Stimulated activated CD4-positive, alpha-beta T cell treated with anti-CD3 and anti-CD28 coated beads, TNF-alpha, amount 100 ng/mL, for 48 hours (primary cell): ENCODE measurements at places on chromosomes 12 and 14.

- DNase-seq: no peak
These were observed 15.8 kb upstream of the ANKRD9 start for GRCh38 chr14:102525219-102525928.

DNA sequence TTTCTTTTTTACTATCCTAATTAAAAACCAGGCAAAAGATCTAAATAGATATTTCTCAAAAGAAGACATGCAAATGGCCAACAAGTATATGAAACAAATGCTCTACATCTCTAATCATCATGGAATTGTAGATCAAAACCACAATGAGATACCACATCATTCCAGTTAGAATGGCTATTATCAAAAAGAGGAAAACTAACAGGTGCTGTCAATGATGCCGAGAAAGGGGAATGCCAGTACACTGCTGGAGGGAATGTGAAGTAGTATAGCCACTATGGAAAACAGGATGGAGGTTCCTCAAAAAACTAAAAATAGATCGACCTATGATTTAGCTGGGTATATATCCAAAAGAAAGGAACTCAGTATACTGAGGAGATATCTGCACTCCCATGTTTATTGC lies 39.0 kb upstream of the C12orf75 start:
- DNase-seq: no peak

DNA sequence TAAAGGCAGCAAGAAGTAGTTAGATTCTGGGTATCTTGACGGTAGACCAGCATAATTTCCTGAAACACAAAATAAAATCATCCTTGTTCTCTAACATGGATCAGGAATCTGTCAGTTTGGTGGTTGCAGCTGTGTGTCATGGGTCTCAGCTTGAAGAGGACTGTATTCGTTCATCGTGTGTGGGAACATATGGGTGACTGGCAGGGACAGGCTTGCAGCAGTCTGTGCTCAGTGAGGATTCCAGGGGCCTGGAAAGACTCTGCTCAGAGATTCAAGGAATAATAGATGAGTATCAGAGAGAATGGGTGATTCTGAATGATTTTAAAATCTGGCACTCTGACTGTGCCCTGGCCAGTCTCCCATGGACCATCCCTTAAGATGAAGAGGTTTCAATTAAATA lies 421.6 kb downstream of the APAF1 start:
- no peak for DNase-seq

DNA sequence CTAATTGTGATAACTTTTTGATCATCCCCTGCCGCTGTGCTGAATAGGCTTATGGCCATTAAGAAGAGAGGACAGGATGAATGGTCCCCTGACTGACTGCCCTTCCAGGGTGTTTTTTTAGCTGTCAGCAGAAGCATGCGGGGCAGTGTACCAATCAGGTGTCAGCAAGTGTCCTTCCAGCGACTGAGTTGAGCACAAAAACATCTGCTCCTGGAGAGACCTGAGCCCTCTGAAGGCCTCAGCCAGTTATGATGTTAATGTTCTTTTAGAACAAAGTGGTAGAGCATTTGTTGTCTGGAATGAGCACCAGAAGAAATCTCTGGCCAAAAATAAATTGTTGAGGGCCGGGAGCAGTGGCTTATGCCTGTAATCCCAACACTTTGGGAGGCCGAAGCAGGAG lies 37.5 kb downstream of the P2RX7 start:
- no peak for DNase-seq

DNA sequence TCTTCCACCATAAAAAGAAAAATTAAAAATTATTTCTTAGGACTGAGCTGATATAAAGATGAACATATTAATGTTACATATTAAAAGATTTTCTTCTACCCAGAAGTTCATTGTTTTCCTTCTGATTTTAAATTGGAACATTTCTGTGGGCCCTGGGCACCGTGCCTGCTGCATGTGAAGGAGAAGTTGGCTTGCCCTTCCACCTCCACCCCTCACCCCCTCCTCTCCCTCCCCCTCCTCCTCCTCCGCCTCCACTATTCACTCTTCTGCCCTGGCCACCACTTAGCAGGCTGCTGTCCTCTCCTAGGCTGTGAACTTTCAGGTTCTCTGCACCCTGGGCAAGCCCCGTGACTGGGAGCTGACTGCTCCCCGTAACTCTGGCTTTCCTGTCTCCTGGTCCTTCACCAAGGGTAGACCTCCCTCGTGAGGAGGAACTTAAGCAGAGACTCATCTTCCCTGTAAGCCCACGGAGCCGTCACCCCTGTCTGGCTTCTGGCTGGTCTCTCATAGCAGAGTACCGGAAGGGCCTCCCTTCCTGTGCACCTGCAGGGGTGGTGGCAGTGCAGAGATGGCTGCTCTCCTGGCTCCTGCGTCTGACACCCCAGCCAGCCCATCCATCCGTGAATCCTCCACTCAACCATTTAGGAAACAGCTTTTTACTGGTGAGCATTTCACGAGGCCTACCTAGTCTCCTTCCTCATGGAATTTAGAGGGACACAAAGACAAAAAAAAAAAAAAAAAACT lies 12.8 kb downstream of the TUNAR start:
- no peak for DNase-seq

DNA sequence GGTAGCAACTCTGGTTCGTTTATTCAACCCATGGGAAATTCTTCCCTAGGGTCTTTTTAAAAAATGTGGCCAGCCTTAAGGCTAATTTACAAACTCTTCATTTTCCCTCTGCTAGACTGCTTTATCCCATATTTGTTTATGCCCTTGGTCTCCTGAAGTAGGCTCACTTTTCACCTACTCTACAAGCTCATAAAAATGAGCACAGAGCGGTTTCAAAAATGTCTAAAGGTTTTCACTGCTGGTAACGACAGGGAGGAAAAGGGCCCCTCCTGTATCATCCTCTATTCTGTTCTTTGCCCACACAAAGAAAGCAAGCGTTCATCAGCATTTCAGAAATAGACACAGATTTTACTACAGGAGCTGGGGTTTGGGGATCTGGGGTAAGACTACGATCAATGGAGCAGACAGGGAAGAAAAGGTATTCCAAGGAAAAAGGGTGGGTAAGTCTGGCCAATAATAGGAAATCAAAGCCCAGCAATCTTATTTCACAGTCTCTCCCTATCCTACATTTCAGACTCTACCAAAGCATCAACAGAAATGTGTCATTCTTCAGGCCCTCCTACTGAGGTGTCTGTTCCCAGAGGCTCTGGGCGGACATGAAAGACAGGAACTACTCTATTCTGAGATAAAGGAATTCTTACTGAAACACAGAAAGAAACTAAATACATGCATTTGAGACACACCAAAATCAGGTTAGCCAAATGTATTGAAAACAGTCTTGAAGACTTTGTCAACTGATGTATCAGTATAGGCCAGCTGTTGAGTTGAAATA lies 86.4 kb downstream of the SPPL3 start:
- no peak for DNase-seq

DNA sequence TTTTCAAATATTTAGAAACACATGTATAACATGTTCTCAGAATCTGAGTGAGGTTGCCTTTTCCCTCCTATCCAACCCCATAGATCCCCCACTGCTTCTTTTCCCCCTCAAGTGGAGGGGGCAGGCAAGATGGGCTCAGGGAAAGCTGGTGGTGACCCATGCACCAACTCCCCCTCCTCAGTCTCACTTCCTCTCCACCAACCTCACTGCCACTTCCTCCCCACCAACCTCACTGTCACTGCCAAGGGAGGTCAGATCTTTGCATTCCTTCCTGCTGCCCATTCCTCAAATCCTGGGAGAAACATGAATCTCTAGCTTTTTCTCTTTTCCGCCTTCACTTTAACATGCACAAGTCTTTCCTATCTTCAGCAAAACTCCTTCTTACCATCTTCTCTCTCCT lies 48.7 kb downstream of the SPTB start:
- DNase-seq: no peak

- no peak for DNase-seq
These were observed 26.8 kb downstream of the PLBD1 start for GRCh38 chr12:14540801-14541462.

DNA sequence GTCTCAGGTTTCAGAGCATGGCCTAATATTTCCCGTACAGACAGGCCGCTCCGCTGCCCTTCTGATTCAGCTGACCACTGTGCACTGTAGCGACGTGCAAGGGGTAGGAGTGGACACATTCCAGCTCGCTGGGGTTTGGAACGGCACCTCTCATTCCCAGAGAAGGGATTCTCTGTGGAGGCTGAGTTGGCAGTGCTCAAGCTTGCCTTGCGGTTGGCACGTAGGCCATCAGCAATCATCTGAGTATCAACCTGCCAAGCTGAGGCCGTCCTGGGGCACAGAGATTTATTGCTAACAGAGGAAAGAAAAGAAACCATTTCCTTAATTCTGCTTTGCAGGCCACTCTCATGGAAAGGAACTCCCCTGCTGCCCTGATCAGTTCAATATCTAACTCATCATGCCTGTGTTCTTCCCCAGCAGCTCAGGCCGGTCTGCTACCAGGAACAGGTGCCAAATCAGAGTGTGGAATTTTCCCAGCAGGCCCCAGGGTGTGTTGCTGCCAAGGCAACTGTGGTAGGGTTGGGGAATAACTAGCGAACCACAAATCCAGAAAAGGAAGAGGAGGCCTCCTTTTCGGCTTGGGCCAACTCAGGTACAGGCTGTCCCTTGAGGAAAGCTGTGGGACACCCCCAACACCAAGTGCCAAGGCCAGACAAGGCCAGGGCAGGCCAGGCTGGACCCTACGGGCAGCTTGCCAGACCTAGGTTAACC lies 92.5 kb downstream of the SSPN start:
- DNase-seq: no peak

GRCh38 chr12:45478931-45479330 lies 250.6 kb upstream of the ARID2 start:
- DNase-seq: no peak

DNA sequence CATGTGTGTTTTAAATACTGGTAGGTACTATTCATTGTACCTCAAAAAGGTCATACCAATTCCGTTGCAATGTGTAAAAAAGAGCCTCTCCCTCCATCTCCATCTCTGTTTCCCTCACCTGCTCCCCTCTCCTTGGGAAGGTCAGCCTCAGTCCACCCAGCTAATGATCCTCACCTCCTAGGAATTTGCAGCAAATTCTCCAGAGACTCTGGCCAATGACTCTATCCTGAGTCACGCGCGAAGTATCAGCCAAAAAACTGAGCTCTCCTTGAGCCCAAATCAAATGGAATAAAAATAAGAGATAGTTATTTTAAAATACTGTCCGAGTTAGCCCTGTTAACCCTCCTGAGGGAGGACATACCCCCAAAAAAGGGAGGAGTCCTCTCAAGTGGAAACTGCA lies 148.4 kb downstream of the DPF3 start:
- DNase-seq: no peak

- no peak for DNase-seq
These were observed at the start of gene FOXG1 for GRCh38 chr14:28766469-28766955. FOXG1 (plus strand) TSS chr14:28766787; CDS start chr14:28767280, 493 bp downstream.

DNA sequence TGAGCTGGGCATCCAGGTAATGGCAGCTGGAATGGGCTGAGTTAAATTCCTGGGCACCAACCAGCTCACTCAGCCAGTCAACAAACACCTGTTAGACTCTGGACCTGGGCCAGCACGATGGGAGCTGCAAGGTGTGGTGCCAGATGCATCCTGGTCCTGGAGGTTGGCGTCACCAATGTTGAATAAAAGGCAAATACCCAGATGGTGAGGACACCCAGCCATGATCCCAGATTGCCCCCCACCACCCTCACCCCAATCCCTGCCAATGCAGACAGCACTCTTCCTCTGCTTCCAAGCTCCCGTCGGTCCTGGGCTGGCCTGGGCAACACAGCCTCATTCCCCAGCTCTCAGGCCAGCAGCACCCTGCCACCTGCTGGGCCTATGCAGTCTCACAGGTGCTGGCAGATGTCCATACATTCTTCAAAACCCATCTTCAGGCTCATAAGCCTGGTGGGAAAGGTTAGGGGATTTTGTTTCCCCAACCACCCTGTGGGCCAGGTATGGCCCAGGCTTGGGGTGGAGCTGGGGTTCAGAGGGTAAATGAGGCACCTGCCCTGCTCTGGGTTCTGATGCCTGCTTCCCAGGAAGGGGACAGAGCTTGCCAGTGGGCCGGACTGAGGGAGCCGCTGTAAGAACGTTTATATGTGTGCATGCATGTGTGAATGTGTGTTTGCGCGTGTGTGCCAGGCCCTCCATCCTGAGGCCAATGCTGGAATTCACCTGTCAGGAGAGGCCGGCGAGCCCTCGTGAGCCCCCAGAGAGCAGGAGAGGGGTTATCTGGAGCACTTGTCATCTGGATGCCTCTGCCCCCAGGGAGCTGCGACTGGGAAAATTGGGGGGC lies 58.0 kb downstream of the LGMN start:
- DNase-seq: no peak

DNA sequence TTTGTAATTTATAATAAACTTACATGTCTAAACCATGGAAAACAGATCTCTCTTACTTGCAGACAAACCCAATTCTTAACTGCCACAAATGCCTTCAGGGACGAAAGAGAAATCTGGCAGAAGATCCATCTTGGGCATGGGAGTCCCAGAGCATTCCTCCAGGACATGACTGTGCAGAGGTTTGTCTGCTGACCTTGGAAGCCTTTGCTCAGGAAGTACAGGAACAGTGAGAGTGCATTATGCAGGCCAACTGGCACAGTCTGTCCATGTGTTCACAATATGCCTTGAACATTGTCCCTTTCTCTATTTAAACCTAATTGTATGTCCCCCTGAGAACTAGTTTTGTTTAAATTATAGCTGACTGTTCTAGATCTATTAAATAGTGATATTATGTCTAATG lies 467.1 kb downstream of the ATP23 start:
- DNase-seq: no peak

- no peak for DNase-seq
These were observed 114.2 kb downstream of the RERGL start for GRCh38 chr12:17975763-17976162.

- DNase-seq: no peak
These were observed 5.2 kb upstream of the ACADS start for GRCh38 chr12:120720234-120720986.

GRCh38 chr12:76669981-76670380 lies 93.9 kb upstream of the ZDHHC17 start:
- no peak for DNase-seq

GRCh38 chr12:105024928-105025327 lies 38.8 kb downstream of the NOPCHAP1 start:
- DNase-seq: no peak

- DNase-seq: no peak
These were observed 254.4 kb upstream of the SFSWAP start for GRCh38 chr12:131456301-131457027.

GRCh38 chr12:15502211-15502610 lies 179.9 kb downstream of the PTPRO start:
- no peak for DNase-seq

DNA sequence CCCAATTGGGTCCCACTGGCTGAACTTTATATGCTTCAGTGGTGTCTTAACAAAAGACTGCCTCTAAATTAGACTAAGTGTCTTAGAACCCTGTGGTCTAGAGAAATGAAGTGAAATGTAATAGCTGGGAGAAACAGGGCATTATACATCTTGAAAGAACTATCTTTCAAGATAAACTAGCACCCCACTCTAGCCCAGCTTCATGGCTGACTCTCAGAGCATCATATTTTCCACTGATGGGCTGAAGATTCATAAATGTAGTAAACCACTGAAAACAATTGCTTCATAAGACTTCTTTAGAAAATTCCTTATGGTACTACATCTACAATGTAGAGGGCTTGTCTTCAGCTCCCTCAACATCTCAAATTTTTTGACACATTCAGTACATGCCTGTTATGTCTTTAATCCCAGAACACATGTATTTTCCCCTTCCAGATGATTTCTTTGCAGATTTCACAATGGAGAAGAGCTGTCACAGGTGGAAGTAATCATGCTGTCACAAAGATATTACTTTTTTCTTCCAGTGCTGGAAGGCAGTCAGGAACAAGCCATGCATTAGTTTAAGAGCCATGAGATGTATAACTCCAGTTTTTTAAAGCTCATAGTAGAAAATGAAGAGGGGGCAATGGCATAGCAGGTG lies 48.5 kb downstream of the IFNG-AS1 start:
- DNase-seq: no peak
